K562 (cell line): ENCODE measurements at places on chromosomes 5 and 9. TPM values are rescaled to one million over a fixed set of nuclear protein-coding genes. Genes with fewer than 3 reads are reported as not detected.

- H3K27me3 ChIP-seq = no peaks in the 10 kb centered on the region
- no peak overlapping the region for H3K27ac ChIP-seq
- no peaks in the 10 kb centered on the region for H3K36me3 ChIP-seq
- H3K4me1 ChIP-seq = peaks cover 28% of the 10 kb centered on the region
These were observed 25.6 kb downstream of the STC2 start for GRCh38 chr5:173302546-173303155.

PPP2CA gene
- total RNA-seq = 190 and 194 TPM in 2 replicates

DNA sequence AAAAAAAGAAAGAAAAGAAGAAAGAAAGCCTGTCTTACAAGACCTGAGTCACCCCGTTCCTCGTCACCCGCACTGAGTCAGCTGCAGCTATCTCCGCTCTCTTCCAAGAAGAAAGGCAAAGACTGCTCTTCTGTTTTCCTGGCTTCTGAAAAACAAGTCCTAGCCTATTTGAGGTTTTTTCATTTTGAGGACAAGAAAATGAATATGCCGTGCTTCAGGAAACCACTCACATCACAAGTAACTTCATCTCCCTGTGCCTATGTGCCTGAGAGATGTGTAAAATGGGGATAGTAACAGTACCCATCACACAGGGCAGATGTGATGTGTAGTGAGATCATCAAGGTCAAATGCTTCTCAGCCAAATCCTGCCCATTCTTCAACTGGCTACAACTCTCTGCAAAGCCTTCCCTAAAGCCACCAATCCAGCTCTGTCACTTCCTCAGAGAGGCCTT is 78.4 kb downstream of the GLDC start:
- no peaks in the 10 kb centered on the region for H3K36me3 ChIP-seq
- no peak overlapping the region for H3K4me3 ChIP-seq
- no peak overlapping the region; the same call in 2 of the 3 replicates for H3K27ac ChIP-seq
- no peaks in the 10 kb centered on the region; the same call in 2 of the 3 replicates for H3K27me3 ChIP-seq
- no peaks in the 10 kb centered on the region for H3K4me1 ChIP-seq

DNA sequence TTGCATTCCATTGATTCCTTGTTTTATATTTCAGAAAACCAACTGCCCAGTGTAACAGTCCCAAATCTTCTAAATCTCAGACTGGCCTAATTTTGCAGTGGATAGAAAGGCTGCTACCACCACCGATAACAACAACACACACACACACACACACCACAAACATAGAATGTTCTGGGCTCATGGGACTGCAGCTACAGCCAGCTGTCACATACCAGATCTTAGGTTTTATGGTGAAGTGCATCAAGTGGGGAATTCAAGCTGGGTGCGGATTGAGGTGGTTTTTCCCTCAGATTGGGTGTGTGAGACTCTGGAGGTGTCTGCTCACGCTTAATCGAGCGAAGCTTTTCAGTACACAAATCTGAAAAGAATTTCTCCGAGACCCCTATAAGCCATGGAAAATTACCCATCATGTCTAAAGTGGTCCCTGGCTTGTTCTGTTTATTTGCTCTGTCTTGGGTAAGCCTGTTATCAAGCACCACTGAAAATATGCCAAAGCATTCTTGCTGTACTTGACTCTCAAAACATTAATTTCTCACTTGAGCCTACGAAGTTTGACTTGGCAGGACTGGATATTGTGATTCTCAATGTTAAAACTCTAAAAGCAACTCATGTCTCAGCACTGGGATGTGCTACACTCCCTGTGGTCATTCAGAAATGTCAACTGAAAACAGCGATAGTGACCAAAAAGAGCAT is 71.1 kb downstream of the ALDH7A1 start:
- no peak for DNase-seq
- H3K4me1 ChIP-seq = peaks cover 15% of the 10 kb centered on the region
- H3K27me3 ChIP-seq = no peaks in the 10 kb centered on the region
- H3K4me3 ChIP-seq = no peak overlapping the region
- H3K36me3 ChIP-seq = no peaks in the 10 kb centered on the region; the same call in 2 of the 3 replicates
- peak overlapping the region; percentile 18; the same call in 1 of the 3 replicates for H3K27ac ChIP-seq

IFNA13 gene
- not detected in 2 replicates for total RNA-seq
